Astrocyte (in vitro differentiated cells and primary cell): ENCODE measurements at places on chromosomes 16 and 17. TPM values are rescaled to one million over a fixed set of nuclear protein-coding genes. Genes with fewer than 3 reads are reported as not detected.
A peak's percentile ranks its signal among the peaks of the same experiment; 100 is the strongest.

The MRPL12 gene
- total RNA-seq: 69.9 and 71.3 TPM in 2 replicates

GRCh38 chr16:89899879-89900481 is 18.7 kb upstream of the MC1R start:
- H3K4me1 ChIP-seq: no peaks in the 10 kb centered on the region
- H3K27ac ChIP-seq: no peak overlapping the region
- H3K36me3 ChIP-seq: peaks cover 39% of the 10 kb centered on the region
- H3K27me3 ChIP-seq: no peaks in the 10 kb centered on the region
- DNase-seq: no peak

DNA sequence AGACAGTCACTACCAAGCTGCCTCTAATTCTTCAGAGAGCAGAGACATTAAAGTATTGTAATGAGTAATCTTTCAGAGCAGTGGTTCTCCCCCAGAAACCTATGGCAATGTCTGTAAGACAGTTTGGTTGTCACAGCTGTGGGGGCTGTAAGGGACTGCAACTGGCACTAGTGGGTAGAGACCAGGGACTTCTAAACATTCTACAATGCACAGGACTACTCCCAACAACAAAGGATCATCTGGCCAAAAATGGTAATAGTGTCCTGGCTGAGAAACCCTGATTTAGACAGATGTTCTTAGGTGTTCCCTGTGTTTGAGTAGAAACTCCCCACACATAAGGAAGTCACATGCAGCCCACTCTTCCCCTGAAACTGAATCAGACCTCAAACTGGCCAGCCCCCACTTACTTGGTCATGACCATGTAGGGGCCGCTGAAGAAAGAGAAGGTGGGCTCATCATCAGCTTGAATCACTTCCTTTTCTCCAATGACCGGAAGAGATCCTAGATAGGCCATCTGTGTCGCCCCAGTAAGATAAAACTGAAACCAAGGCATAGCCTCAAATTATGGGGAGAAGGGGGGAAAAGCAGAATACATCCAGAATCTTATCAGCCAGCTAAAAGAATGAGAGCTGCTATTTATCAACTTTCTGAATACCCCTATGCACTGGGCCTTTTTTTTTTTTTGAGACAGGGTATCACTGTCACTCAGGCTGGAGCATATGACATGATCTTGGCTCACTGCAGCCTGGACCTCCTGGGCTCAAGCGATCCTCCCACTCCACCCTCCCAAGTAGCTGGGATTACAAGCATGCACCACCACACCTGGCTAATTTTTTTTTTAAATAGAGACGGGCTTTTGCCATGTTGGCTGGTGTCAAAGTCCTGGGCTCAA is 75.8 kb downstream of the TEX14 start:
- H3K27ac ChIP-seq: no peak overlapping the region
- no peak for DNase-seq
- no peaks in the 10 kb centered on the region for H3K4me1 ChIP-seq
- H3K4me3 ChIP-seq: no peak overlapping the region
- H3K27me3 ChIP-seq: no peaks in the 10 kb centered on the region
- no peaks in the 10 kb centered on the region for H3K36me3 ChIP-seq

DNA sequence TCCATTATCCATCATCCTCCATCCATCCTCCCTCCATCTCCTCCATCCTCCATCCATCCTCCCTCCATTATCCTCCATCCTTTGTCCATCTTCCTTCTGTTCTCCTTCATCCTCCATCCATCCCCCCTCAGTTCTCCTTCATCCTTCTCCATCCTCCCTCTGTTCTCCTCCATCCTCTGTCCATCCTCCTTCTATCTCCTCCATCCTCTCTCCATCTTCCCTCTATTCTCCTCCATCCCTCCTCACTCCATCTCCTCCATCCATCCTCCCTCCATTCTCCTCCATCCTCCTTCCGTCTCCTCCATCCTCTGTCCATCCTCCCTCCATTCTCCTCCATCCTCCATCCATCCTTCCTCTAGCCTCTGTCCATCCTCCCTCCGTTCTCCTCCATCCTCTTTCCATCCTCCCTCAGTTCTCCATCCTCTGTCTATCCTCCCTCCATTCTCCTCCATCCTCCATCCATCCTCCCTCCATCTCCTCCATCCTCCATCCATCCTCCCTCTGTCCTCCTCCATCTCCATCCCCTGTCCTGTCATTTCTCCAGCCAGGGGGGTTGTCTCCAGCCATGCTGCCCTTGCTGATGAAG is 143.7 kb downstream of the SDK2 start:
- DNase-seq: no peak
- no peaks in the 10 kb centered on the region for H3K4me1 ChIP-seq
- no peaks in the 10 kb centered on the region for H3K36me3 ChIP-seq
- no peaks in the 10 kb centered on the region for H3K27me3 ChIP-seq

- H3K27ac ChIP-seq: no peak overlapping the region
- no peak for DNase-seq
Measured at GRCh38 chr17:55580596-55581133, 69.4 kb upstream of the SMIM36 start.

DNA sequence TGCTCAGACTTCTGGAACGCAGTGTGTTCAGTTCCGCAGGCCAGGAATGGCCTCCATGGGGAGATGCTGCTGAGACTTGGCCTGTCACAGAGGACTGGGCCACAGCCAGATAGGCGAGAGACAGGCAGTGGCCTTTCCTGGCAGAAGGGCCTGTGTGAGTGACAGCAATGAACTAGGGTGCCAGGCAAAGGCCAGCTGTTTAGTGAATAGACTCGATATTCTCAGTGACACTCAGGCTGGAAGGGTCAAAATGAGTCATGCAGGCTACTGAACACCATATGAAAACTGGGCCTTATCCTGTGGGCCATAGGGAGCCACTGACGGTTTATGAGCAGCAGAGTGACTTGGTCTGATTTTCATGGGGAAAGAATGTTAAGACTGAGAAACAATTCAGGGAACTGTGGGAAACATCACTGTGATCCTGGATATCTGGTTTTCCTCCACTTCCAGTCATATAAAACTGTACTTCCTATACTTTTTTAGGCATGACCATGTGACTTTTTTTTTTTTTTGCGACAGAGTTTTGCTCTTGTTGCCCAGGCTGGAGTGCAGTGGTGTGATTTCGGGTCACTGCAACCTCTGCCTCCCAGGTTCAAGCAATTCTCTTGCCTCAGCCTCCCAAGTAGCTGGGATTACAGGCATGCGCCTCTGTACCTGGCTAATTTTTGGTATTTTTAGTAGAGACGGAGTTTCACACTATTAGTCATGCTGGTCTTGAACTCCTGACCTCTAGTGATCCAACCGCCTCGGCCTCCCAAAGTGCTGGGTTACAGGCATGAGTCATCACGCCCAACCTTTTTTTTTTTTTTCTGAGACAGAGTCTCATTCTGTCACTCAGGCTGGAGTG is 5.2 kb upstream of the NUBP1 start:
- H3K36me3 ChIP-seq: no peaks in the 10 kb centered on the region
- H3K4me1 ChIP-seq: peaks cover 12% of the 10 kb centered on the region
- peak; percentile 58 for DNase-seq
- no peak overlapping the region for H3K4me3 ChIP-seq
- H3K27me3 ChIP-seq: no peaks in the 10 kb centered on the region

- DNase-seq: no peak
- peaks cover 15% of the 10 kb centered on the region for H3K27me3 ChIP-seq
- no peaks in the 10 kb centered on the region for H3K36me3 ChIP-seq
Measured at GRCh38 chr17:49132317-49132698, 261 bp upstream of the B4GALNT2 start.

GRCh38 chr16:78469787-78470186 is 370.3 kb downstream of the WWOX start:
- no peaks in the 10 kb centered on the region for H3K4me1 ChIP-seq
- H3K36me3 ChIP-seq: no peaks in the 10 kb centered on the region
- no peak for DNase-seq
- H3K27ac ChIP-seq: no peak overlapping the region

- H3K27me3 ChIP-seq: no peaks in the 10 kb centered on the region
- H3K27ac ChIP-seq: no peak overlapping the region
- no peaks in the 10 kb centered on the region for H3K4me1 ChIP-seq
- H3K4me3 ChIP-seq: no peak overlapping the region
- DNase-seq: no peak
- peaks cover 20% of the 10 kb centered on the region for H3K36me3 ChIP-seq
Measured at GRCh38 chr17:51224402-51225262, 35.2 kb downstream of the MBTD1 start.

DNA sequence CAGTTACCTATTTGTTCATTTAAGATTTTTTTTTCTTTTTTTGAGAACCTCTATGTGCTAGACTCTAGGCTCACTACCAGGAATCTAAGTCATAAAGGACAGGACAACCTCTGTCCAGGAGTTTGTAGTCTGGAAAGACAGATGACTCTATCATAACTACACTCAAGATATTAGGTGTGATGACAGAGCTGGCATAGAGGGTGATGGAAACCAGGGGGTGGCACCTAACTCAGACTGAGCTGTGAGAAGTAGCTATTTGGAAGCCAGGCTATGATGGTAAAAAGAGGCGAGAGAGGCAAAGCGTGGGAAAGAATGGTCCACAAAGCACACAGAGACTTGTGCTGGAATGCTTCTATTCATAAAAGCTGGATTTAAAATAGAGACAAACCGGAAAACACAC is 372.3 kb downstream of the SEC14L1 start:
- no peak overlapping the region for H3K27ac ChIP-seq
- no peak overlapping the region for H3K4me3 ChIP-seq
- DNase-seq: no peak
- H3K36me3 ChIP-seq: no peaks in the 10 kb centered on the region
- H3K4me1 ChIP-seq: no peaks in the 10 kb centered on the region

GRCh38 chr17:19410091-19410490 is 941 bp upstream of the RNF112 start:
- no peaks in the 10 kb centered on the region for H3K36me3 ChIP-seq
- H3K4me1 ChIP-seq: peaks cover 25% of the 10 kb centered on the region
- H3K27ac ChIP-seq: no peak overlapping the region
- H3K27me3 ChIP-seq: no peaks in the 10 kb centered on the region
- no peak for DNase-seq
- H3K4me3 ChIP-seq: no peak overlapping the region

The KRTAP9-9 gene
- total RNA-seq: not detected in 2 replicates
